Activated naive CD4-positive, alpha-beta T cell (primary cell): ENCODE measurements at places on chromosomes 2 and 18.

DNA sequence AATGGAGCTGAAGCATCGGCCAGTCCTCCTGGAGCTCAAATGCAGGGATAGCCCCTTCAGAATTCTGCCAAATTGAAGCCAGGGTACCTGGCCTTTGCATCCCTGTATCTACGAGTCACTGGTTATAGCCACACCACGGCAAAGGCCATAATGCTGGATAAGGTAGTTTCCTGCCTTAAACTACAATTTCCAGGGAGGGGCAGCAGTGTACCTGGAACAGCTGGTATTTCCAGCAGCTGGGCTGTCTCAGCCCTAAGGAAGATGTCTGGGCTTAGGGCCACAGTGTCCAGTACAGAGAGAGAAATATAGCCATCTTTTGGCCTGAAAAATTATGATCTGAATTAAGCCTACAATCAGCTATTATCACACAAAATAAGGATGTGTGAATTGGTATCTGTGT lies 180.3 kb downstream of the GCA start:
- no peak for DNase-seq

DNA sequence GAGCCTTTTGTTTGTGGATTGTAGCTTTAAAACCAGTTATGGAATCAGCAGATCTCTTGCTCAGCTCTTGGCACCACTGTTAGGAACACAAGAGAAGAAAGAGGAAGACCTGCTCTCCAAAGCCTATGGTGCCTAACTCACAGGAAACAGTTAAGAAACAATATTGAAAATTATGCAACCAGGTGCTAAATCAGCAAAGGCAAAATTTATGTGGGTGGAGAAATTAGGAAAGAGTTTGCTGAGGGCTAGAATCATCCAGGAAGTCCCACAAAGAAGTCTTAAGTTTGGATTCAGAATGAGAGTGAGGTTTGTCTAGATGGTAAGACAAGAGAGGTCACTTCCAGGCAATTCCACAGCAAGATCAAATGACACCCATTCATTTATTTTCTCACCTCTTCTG lies 49.4 kb downstream of the AOX1 start:
- DNase-seq = no peak

GRCh38 chr2:191927319-191927867 lies 80.5 kb upstream of the CAVIN2 start:
- no peak for DNase-seq

GRCh38 chr18:62788876-62789275 lies 73.5 kb downstream of the PHLPP1 start:
- no peak for DNase-seq

- no peak for DNase-seq
Measured at GRCh38 chr18:62449490-62450104, 73.2 kb upstream of the ZCCHC2 start.

DNA sequence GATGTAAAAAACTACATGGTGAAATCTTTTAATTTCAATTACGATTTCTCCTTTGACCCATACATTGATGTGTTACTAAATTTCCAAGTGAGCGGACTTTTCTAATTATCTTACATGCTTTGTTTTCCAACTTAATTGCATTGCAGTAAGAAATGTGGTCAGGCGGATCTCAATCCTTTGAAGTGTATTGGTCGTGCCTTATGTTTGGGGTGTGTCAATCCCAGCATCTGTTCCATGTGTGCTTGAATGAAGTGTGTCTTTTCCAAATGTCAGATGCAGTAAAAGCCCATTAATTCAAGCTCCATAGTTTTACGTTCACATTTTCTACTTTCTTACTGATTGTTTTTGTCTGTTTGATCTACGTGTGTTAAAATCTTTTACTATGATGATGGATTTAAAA lies 113.1 kb downstream of the UXS1 start:
- DNase-seq = no peak

- DNase-seq = no peak
Measured at GRCh38 chr18:48122376-48122775, 191.9 kb upstream of the SMAD2 start.

GRCh38 chr18:14031053-14031452 lies 101.2 kb downstream of the ZNF519 start:
- no peak for DNase-seq

- no peak for DNase-seq
Measured at GRCh38 chr18:73235491-73235890, 367.7 kb upstream of the NETO1 start.

- DNase-seq = no peak
Measured at GRCh38 chr18:8088626-8089025, 520.6 kb upstream of the RAB12 start.

DNA sequence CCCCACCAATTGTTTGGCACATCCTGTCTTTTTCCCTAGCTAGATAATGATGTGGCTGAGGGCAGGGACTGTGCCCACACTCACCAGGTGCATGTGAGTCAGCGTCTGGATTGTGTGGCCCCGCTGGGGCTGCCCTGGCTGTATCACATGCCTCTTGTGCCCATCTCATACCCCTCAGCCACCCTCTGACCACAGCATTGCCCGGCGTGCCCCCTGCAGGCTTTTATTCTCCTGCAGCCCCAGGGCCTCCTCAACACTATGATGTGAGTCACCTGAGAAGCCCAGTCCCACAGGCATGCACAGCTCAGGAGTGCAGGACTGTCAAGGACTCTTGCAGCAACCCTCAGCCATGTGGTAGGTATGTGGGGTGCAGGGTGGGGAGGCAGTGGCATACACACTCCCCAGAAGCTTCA lies 14.8 kb upstream of the STEAP3 start:
- no peak for DNase-seq

GRCh38 chr2:166665991-166666940 lies 172.2 kb upstream of the SCN7A start:
- DNase-seq = no peak
